T-helper 2 cell treated with Interferon-gamma antibody and Interleukin-4, amounts not matched to agents 5 μg/mL and 100 μg/mL, for 36 hours (primary cell): ENCODE measurements at places on chromosomes 7 and 10.
A peak's percentile ranks its signal among the peaks of the same experiment; 100 is the strongest.

GRCh38 chr10:100184840-100185239 lies 989 bp downstream of the ERLIN1 start:
- DNase-seq = no peak

DNA sequence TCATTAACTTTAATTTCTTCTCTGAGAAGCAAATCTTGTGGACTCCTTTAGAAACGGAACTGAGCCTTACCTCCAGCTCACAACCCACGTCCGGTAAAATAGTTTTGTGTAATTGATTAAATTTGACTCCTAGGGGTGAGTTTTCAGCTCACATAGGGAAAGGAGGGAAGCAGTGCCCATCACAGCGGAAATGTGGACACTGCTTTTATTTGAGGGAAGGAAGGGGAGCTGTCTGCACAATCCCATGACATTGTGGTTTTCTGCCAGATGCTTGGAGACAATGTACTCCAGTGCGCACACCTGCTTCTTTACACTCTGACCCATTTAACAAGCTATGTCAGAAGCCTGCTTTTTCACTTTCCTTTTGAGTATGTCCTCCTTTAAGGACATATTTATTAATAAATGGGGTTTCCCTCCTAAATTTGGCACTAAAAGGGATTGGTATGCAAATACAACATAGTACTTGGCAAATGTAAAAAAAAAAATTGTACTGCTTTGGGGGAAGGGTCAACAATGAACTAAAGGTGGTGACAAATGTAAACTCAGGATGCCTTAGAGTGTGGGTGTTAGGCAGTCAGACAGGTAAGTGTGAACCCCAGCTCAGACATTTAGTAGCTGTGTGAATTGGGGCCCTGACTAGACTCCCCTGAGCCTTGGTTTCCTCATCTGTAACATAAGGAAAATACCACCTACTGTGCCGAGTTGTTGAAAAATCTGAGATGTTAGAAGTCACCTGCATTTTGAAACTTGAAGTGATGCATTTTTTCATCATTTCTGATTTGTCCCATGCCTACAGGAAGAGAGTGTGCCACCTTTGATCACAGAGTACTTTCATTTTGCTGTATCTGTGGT lies 90.2 kb upstream of the KLF6 start:
- DNase-seq = no peak

- no peak for DNase-seq
Measured at GRCh38 chr10:71245420-71246325, 33.3 kb downstream of the UNC5B start.

- no peak for DNase-seq
Measured at GRCh38 chr10:127983344-127984100, 76.6 kb downstream of the PTPRE start.

DNA sequence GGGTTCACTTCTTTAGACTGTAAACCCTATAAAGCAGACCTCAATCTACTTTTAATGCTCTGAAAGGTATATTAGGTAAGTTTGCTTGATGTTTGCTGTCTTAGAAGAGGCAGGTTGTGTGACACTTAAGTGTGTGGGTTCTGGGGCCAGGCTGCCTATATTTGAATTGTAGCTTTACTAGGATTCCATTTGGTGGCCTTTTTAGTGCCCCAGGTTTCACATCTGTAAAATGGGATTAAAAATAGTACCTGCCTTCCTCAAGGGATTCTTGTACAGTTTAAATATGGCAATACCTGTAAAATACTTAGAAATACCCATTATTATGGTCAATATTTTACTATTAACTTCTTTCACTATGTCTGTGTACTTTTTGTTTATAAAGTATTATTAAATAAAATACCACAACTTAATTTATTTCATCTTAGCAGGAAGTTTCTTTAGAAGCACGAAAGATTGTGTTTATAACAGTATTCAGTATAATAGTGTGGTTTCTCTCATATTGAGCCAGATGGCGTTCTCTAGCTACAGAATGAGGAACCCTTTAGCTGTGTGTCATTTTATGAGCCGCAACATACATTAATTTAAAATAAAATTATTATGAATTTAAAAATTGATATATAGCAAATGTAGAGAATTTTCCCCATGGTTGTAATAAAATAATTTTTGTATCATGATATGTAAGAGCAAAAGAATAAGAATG lies 94.2 kb downstream of the CDK14 start:
- DNase-seq = no peak

DNA sequence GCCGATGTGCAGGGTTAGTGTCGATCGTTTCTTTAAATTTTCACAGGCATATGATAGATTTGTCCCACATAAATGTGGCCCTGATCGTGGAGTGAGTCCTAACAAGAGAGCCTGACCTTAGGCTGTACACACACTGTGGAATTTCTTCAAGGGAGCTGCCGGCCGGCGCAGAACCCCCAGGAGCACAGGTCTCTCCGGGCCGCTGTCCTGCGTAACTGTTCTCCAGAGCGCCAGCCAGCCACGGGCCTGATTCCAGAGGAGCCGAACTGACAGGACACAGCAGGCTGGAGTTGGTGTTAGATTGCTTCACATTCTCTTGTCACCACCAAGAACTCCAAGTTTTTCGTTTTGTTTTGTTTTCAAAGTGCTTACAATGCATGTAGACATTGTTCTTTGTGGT lies 37.3 kb downstream of the SHH start:
- no peak for DNase-seq

- no peak for DNase-seq
Measured at GRCh38 chr10:128519581-128519980, 393.4 kb upstream of the MKI67 start.

GRCh38 chr7:27210441-27211083 lies 10.7 kb upstream of the HOXA13 start:
- DNase-seq = peak; percentile 21

DNA sequence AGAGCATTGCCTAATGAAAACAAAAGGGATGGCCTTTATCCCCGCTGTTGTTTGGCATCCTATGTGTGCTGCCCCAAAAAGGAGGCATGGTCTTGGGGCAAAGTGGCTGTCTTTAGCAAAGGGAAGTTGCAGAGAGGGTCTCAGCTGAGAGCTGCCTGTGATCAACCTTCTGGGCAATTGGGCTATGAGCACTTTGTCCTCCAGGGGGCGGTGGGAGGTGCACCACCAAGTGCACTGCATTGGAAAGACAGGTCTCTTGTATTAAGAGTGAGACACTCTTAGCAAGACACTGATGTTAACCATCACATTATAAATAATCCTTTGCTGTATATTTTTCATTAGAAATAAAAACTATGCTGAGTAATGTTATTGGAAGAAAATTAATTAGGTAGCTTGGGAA lies 314.8 kb downstream of the POM121L12 start:
- no peak for DNase-seq

- DNase-seq = no peak
Measured at GRCh38 chr10:103649654-103650423, 156.3 kb downstream of the NEURL1 start.

DNA sequence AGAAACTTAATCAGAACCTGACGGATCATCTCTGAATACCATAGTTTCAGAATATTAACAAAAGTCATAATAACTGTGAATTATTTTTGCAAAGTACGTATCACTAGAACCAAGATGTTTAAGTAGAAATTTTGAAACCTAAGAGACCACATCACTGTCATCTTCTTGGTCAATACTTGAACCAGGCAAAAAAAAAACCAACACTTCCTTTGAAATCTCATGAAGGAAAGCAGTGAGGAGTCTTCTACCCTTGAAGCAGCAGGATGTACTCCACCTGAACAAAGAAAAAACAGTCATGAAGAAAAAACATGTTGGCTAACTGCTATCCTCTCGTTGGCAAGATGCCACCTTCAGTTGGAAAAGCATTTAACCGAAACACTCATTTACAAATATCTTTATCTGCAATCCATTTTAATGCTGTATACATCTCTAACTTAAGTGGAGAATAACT lies 82.4 kb downstream of the SRPK2 start:
- DNase-seq = no peak

GRCh38 chr7:1103009-1103788 lies 15.3 kb downstream of the GPER1 start:
- peak; percentile 58 for DNase-seq

DNA sequence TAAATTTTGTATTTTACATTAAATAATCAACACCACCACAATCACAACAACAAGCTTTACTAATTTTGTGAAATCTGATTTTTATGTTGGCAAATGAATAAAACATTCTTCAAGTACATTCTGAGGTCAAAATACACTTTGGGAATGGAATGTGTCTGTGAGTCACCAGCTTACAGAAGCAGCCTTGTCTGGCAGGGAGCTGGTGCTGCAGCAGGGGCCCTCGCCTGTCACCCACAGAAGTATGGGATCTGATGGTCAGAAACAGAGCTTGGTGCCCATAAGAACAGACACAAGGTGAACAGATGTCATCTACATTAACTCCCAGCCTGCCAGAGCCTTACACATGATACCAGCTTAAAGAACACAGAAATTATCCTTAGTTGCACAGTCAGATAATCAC lies 496.9 kb downstream of the CCSER2 start:
- no peak for DNase-seq

- DNase-seq = no peak
Measured at GRCh38 chr10:70493660-70494234, 15.2 kb downstream of the PALD1 start.

DNA sequence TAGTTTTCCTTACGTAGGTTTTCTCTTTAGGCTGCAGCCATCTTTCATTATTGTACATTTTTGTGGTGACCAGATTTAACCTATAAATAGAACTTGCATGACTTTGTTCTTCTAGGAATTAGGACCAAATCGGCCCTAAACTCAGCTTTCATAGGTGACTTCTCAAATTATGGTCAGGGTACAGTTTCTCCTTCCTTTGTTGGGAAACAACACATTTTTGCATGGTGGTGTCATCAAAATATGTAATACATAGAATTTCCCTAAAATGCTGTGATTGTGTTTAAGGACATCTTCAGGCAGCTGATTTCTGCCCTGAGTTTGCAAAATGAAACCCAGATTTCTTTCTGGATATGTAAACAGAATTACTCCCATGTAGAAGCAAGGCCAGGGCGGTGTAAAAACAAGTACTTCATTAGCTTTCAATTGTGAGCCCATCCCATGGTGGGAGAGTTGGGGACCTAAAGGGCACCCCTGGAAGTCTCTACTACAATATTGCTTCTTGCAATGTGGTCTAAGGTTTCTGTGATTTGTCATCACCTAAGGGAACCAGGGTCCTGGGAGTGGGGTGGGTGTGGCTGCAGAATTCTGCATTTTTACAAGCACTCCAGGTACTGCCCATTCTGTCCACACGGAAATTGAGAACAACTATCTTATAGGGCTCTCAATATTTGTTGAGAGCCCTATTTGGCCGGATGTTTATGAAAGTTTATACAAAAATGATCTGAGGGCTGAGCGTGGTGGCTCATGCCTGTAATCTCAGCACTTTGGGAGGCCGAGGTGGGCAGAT lies 121.0 kb upstream of the FAM171A1 start:
- DNase-seq = no peak

GRCh38 chr7:51198654-51199053 lies 118.0 kb downstream of the COBL start:
- DNase-seq = no peak

DNA sequence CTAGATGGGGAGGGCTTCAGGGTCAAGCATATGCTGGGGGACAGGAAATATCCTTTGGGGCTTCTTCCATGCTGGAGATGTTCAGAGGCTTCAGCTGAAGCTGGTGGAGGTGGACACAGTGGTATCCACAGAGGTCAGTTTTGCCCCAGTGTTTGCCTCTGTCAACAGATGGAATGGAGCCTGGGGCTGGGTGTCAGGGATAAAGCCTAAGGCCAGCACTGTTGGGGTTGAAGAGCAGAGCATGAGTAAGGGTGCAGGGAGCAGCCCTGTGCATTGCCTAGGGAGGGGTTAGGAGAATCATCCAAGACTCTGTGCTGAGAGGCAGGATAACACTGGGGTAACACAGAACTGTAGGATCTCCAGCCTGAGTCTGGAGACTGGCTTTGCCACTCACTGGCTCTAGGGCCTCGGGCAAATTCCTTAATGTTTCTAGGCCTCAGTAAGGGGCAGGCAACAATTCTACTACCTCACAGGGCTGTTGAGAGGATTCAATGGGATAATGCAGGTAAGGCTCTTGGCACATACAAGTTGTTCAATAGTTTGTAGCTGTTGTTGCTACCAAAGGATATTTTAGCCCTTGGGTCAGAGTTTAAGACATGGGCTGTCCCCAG lies 21.8 kb upstream of the MYL7 start:
- no peak for DNase-seq

GRCh38 chr7:69187824-69188333 lies 410.4 kb upstream of the AUTS2 start:
- DNase-seq = no peak

DNA sequence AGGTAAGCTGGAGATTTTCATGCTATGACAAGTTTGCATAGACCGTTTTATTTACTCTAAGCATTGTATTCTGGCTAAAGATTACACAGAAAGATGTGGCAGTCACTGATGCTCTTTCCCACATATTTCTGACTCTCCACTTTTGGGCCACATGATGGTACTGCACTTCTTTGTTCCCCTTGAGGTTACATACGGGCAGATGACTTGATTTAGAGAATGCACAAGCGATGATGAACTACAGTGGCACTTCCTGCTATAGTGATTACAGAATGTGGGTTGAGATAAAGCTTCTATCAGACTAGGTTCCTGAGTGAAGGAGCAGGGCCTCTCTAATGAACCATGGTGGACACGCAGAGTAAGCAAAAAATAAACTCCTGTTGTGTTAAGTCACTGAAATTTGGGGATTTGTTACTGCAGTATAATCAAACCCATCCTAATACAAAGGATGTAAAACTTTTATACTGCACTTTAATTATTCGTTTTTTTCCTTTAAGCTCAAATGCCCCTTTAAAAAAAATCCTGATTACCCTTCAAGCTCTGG lies 177.9 kb downstream of the TAX1BP1 start:
- no peak for DNase-seq

DNA sequence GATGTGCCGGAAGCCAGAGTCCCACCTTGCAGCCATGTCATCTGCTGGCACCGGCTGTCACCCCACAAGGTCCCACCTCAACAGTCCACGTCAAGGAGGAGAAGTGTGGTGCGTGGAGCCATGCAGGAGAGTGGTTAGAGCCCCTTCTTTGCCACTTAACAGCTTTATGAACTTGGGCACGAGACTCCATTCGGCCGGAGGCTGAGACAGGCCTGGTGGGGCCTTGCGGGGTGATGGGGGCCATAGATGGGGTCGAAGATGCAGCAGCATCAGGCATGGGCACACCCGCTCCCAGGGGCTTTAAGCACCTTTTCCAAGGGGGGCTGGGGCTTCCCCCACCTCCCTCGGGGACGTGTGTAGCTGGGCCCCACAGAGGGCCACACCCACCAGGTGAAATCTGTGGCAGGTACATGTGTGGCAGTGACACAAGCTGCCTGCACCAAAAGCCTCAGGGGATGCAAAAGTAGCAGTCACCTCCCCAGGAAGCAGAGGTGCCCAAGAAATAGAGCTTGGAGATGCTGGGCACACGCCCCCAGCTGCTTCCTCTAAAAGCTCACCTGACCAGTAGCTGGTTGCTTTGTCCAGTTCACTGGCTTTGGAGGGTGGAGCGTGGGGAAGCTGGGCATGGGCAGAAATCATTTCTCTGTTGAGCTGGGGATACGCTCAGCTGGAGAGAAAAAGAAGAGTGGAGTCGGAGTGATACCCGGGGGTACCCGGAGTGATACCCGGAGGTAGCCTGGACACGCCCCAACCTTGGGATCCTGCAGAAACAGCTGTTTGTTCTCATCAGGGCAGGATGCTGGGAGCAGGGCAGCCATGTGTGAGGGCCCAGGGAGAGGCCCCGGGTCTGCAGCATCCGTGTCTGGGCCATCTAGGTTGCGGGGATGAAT lies 199.8 kb downstream of the EBF3 start:
- no peak for DNase-seq
